ENCODE measurements at places on chromosomes 2 and 18.
A peak's percentile ranks its signal among the peaks of the same experiment; 100 is the strongest.

DNA sequence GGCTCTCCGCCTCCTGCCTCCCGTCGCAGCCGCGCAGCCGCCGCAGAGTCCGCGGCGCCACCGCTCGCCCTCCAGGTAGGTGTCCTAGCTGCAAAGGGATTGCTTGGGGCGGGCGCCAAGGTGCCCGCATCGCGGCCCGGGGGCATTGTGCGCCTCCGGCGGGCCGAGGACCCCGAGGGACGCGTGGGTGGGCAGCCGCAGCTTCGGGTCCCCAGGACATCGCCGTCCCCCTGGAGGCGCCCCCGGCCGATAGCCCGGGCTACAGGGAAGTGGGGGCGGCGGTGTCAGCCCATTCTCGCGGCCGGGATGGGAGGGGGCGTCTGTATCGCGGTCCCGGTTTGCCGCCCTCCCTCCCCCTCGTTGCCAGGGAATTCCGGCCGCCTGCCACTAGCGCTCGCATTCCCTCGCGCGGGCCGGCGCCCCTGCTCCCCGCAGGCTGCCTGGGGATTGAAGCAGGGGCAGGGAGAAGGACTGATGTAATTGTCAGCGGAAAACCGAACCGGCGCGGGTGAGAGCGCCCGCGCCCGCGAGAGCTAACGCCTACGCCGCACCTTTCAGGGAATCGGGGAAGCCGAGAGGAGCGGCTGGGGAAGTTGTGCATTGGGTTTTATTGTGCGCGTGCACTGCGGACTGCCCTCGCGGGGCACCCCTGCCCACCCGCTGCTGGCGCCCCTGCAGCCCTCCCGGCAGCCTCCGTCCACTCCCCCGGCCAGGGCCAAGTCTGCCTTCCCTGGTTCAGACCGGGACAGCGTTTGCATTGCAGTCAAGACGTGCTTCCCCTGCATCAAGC, 483 bp downstream of the OSBPL6 start:
- DNase-seq: peak; percentile 30

GRCh38 chr2:72104821-72105588, 42.7 kb downstream of the CYP26B1 start:
- no peak for DNase-seq

GRCh38 chr2:233063269-233063975, 3.3 kb downstream of the INPP5D start:
- DNase-seq: no peak

- no peak for DNase-seq
Observed at GRCh38 chr18:59268721-59269562, 4.3 kb downstream of the RAX start.

DNA sequence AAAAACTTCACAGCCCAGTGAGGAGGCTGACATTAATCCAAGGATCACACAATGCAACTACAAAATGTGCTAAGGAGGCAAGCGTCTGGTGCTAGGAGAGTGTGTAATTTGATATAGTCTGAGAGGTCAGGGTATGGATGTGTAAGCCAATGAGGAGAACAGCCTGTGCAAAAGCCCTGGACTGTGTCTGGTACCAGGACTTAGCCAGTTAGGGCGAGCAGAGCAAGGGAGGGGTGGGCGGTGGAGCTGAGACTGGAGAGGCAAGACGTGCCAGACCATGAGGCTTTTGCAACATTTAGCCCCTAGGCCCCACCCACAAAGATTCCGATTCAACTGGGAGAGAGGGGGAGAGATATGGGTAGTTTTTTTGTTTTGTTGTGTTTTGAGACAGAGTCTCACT, 33.5 kb upstream of the SPRED2 start:
- DNase-seq: no peak

GRCh38 chr2:222451224-222451674, 26.9 kb downstream of the SGPP2 start:
- DNase-seq: no peak

GRCh38 chr2:21356086-21356856, 232.5 kb downstream of the TDRD15 start:
- DNase-seq: no peak

GRCh38 chr2:187982668-187983067, 309.0 kb upstream of the GULP1 start:
- no peak for DNase-seq

DNA sequence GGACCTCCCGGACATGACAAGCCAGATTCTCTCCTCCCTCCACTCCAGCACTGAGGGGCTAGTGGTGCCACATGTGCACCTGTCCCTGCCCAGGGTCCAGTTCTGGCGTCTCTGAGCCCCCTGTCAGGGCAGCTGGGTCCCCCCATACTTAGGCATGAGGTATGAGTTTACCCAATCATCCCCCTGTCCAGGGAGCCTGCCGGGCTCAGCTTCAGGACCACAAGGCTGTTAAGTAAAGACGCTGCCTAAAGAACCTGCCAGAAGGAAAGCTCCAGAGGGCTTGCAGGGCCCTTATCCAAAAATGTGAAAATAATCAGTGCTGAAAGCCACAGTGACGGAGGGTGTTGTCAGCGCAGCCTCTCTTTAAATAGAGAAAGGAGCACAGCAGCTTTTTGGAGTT, 40.0 kb downstream of the SH3BP4 start:
- DNase-seq: no peak

DNA sequence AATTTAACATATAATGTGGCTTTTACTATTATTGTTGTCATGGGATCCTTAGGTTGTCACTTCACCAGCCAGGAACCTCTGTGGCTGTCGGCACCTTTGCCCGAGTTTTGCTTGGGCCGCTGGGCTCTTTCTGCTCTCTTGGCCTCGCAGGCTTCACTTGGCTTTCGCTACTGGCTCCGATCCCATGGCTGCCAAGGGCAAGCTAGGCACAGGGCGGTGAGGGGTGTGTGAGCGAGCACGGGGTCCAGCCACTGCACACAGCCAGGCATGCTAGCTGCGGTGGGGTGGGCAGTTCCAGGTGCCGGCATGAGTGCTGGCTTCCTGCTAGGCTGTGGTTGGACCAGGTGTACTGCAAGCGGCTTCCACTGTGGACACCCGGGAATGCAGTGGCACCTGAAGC, 23.4 kb upstream of the RAPGEF4 start:
- no peak for DNase-seq

GRCh38 chr18:47519277-47519676, 267.8 kb upstream of the SKOR2 start:
- DNase-seq: no peak

GRCh38 chr2:219492575-219492974, 6.1 kb upstream of the GMPPA start:
- DNase-seq: no peak

DNA sequence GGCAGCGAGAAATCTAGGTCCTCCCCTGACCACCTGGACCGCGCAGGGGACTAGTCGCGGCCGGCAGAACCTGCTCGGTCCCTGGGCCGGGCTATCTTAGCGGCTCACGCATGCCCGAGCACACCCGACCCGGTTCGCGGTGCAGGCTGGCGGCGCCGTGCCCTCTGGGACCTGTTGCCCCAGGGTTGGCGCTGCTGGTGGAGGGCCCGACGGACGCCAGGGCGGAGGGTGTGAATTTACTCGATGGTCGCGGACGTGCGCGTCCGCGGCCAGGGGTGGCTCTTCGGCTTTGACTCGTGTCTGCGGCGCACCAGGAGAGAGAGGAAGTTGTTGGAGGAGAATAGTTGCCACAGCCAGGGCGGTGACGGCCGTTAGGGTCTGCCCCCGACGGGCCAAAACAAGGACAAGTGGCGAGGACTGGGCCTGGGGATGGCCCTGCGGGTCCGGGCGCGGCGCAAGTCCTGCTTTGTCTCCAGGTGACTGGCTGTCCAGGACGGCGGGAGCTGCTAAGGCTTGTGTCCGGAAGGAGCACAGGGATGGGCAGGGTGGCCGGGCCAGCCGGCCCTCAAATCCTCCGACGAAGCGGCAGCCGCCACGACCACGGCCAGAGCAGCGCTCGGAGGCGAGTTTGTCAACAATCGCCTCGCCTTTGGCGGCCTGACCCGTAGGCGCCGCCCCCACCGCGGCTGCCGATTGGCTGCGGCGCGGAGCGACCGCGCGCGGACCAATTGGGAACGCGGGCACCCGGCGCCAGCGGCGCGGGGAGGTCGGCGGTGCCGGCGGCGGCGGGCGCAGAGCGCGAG, 1.3 kb downstream of the BCL2L11 start:
- DNase-seq: peak; percentile 61

- DNase-seq: no peak
Observed at GRCh38 chr18:23196119-23197007, 61.1 kb downstream of the CABLES1 start.

- DNase-seq: no peak
Observed at GRCh38 chr18:74454279-74454751, 2.8 kb downstream of the DIPK1C start.

- DNase-seq: no peak
Observed at GRCh38 chr18:21344860-21345259, 102.8 kb downstream of the GREB1L start.

GRCh38 chr18:75544496-75544895, 117.0 kb upstream of the SMIM21 start:
- DNase-seq: no peak

DNA sequence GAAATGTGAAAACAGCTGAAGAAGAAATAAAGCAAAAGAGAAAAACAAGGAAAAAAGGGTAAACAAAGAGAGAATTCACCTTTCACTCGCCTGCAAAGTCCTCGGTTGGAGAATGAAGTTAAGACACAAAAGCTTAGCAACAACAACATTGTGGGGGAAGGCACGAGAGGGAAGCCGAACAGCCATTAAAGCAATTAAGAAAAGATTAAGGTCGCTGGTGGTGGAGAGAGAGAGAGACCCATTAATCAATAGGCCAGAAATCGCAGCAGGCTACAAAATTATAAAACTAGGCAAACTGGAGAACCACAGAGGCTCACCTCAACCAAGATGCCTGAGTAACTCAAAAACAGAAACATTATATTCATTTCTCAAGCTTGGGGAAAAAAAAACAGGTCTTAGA, 120.0 kb upstream of the SIX3 start:
- no peak for DNase-seq

DNA sequence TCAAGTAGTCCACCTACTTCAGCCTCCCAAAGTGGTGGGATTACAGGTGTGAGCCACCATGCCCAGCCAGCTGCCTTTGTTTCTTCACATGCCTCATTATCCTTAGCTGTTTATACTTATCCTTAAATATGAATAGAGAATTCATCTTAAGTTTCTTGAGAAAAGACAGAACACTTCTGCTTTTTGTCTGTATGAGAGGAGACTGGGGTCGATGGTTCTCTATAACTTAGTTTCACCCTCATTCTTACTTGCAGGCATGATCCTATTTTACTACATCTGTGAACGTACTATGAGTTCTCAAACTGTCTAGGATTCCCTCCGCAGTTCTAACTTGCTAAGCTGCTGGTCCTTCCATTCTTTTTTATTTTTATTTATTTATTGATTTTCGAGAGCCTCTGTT, 20.4 kb downstream of the PPM1B start:
- no peak for DNase-seq

DNA sequence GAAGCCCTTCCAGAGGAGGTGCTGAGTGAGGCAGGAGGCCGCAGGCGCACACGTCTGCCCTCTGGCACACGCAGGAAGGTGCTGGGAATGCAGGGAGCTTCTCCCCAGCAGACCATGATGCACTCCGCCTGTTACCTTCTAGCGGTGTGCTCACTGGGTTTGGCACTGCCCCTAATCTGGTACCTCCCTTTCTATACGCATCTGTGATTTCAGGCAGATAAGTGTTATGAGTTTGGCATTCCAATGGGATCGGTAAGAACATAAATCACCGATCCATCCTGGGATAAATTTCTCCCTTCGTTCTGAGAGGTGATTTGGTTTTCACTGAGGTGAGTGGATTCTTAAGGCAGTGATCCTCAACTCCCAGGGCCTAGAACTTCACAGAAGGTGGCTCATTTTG, 34.6 kb downstream of the ODC1 start:
- DNase-seq: no peak

DNA sequence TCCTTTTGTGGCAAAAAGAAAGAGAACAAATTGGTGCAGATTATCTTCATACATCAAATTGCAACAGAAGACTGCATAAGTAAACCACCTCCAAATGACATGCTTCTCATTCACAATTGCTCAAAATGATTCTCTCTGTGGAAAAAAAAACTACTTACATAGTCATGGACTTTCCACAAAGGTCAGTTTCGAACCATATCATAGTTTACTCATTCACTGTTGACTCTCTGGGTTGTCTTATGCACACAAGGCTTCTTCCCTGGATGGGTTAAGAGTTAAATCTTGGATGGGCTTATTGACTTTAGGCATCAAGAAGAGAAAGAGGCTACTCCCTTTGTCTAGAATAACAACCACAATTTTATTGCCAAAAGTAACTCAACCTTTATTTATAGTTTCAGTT, 91.3 kb upstream of the RAB27B start:
- no peak for DNase-seq

GRCh38 chr2:181857483-181857882, 34.0 kb upstream of the ITPRID2 start:
- no peak for DNase-seq

DNA sequence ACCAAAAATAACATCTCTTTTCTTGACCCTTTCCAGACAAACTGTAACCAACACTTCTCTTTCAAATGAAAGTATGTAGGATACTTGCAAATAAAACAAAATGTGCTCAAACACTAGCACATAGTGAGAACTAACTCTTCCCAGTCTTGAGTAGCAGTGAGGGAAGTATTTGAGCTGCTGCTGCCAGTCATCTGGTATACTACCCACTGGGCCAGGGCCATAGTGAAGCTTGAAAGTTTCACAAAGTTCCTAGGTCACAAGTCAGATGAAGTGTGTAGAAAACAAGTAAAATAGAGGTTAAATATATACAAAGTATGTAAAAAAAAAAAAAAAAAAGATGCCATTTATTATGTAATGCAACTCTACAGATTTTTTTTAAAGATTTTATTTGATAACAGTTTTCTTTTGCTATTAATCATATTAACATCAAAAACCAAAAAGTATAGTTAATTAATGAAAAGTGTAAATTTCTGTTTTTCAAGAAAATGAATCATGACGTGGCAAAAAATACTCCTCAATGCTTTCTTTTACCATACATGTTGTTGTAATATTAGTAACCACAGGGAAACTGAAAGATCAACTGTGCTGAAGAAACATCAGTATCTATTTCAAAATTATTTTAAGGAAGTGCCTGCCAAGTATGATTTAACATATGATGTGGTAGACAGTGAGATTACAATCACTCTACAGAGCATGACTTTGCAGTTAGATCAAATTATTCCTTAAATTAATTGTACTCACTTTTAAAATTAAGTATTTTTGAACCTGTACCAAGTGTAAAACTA, 21.6 kb upstream of the TRIB2 start:
- no peak for DNase-seq
